Neural progenitor cell (in vitro differentiated cells): ENCODE measurements at places on chromosomes 2 and 18. TPM values are rescaled to one million over a fixed set of nuclear protein-coding genes. Genes with fewer than 3 reads are reported as not detected.

The B3GNT7 gene
- 0.90 and 1.5 TPM in 2 replicates for total RNA-seq

The OTOF gene
- total RNA-seq, result 0.36 and 0.84 TPM in 2 replicates

The THUMPD2 gene
- total RNA-seq, result 12.4 and 21.8 TPM in 2 replicates

The NBEAL1 gene
- total RNA-seq, result 10.3 and 10.4 TPM in 2 replicates

The EN1 gene
- total RNA-seq, result not detected in 2 replicates

The TXNDC2 gene
- total RNA-seq, result not detected in 2 replicates

The ALPI gene
- not detected in 2 replicates for total RNA-seq

The TMSB10 gene
- total RNA-seq, result 1,687 and 2,248 TPM in 2 replicates

The CHRND gene
- 0.19 TPM in 1 of 2 replicates, not detected in the other for total RNA-seq

The GREB1L gene
- total RNA-seq, result 251 and 278 TPM in 2 replicates

The CCNT2 gene
- 62.3 and 108 TPM in 2 replicates for total RNA-seq

The MFSD2B gene
- 0.40 TPM in 1 of 2 replicates, not detected in the other for total RNA-seq

The EFR3B gene
- total RNA-seq, result 17.2 and 21.2 TPM in 2 replicates

The CFAP210 gene
- total RNA-seq, result 1.2 and 2.5 TPM in 2 replicates

The TMEM200C gene
- total RNA-seq, result 1.4 and 7.5 TPM in 2 replicates

The CRYGD gene
- not detected in 2 replicates for total RNA-seq

The CERKL gene
- 0.25 TPM in 1 of 2 replicates, not detected in the other for total RNA-seq

The EMILIN1 gene
- total RNA-seq, result 0.15 and 5.1 TPM in 2 replicates
